ENCODE measurements at places on chromosomes 4 and X. TPM values are rescaled to one million over a fixed set of nuclear protein-coding genes. Genes with fewer than 3 reads are reported as not detected.

DNA sequence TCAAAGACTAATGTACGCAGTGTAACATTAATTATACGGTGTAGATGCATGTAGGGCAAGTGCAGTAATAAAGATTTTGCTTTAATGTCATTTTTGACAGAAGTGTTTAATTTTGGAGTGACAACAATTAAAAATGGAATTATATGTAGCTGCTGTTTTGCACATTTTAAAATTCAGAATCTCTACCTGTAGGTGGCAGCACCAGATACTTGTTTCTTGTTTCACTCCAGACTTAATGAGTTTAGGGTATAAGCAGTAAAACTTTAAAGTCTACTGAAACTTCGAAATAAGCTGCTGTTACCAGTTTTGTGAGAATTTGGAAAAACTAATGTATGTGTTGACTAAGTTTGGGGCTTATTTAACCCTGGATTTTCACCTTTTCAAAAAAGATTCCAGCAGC, 144.9 kb downstream of the POLA1 start:
- H3K36me3 ChIP-seq = no peaks in the 10 kb centered on the region
- no peak overlapping the region for H3K27ac ChIP-seq
- no peak overlapping the region for H3K4me3 ChIP-seq
- no peak for DNase-seq

- no peak for DNase-seq
- no peaks in the 10 kb centered on the region for H3K4me1 ChIP-seq
- H3K4me3 ChIP-seq = no peak overlapping the region
- H3K27me3 ChIP-seq = no peaks in the 10 kb centered on the region
- H3K27ac ChIP-seq = no peak overlapping the region
- no peaks in the 10 kb centered on the region for H3K36me3 ChIP-seq
Observed at GRCh38 chrX:39966176-39966575, 131.6 kb downstream of the BCOR start.

GRCh38 chrX:103061486-103061885, 2.5 kb downstream of the BEX1 start:
- H3K27ac ChIP-seq = no peak overlapping the region
- no peak overlapping the region for H3K4me3 ChIP-seq
- DNase-seq = no peak
- H3K36me3 ChIP-seq = no peaks in the 10 kb centered on the region

GRCh38 chrX:19760841-19761512, 126.4 kb downstream of the SH3KBP1 start:
- H3K27ac ChIP-seq = no peak overlapping the region
- H3K27me3 ChIP-seq = no peaks in the 10 kb centered on the region
- DNase-seq = no peak

Gene TAF7L
- not detected for total RNA-seq

Gene GABRE
- 46.2 TPM for total RNA-seq

Measured in body of pancreas (tissue), 4 donors.